Pancreas (tissue), 10 donors: ENCODE measurements at places on chromosomes 12 and 14. TPM values are rescaled to one million over a fixed set of nuclear protein-coding genes. Genes with fewer than 3 reads are reported as not detected.

PLA2G1B gene
- polyA plus RNA-seq: 7,821 TPM

IL31 gene
- polyA plus RNA-seq: not detected

COX8C gene
- not detected for polyA plus RNA-seq

RERG gene
- polyA plus RNA-seq: 6.7 TPM

CLEC14A gene
- 2.9 TPM for polyA plus RNA-seq

CACNA2D4 gene
- 2.0 TPM for polyA plus RNA-seq

- H3K27ac ChIP-seq: no peak overlapping the region
- no peak overlapping the region for H3K4me3 ChIP-seq
- H3K4me1 ChIP-seq: no peaks in the 10 kb centered on the region
- no peaks in the 10 kb centered on the region for H3K36me3 ChIP-seq
- no peak for DNase-seq
Observed at GRCh38 chr14:45698462-45699134, 445.6 kb upstream of the MIS18BP1 start.

DNA sequence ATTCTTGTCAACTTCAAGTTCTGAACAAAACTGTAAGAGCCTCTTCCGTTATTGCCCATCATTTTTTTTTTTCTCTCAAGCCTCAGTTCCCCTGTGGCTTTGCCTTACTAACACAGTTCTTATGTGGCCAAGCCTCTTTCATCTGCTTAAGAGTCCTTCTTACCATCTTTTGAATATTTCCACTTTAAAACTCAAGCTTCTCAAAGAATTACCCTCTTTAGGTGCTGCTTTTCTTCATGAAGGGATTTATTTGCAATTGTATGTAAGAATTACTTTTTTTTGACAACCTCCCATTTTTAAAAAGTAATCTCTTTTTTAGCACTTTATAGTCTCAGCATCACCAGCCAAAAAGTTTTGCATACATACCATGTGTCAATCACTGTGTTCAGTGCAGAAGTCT is 240.2 kb upstream of the RMST start:
- no peaks in the 10 kb centered on the region for H3K4me1 ChIP-seq
- DNase-seq: no peak
- H3K27ac ChIP-seq: no peak overlapping the region
- H3K27me3 ChIP-seq: no peaks in the 10 kb centered on the region
- no peaks in the 10 kb centered on the region for H3K36me3 ChIP-seq

- DNase-seq: no peak
- H3K4me3 ChIP-seq: no peak overlapping the region
- H3K36me3 ChIP-seq: no peaks in the 10 kb centered on the region
- H3K27me3 ChIP-seq: no peaks in the 10 kb centered on the region
- no peaks in the 10 kb centered on the region for H3K4me1 ChIP-seq
- H3K27ac ChIP-seq: no peak overlapping the region
Observed at GRCh38 chr14:49553892-49554291, 32.3 kb downstream of the RPS29 start.

GRCh38 chr14:80621701-80622100 is 319.8 kb downstream of the CEP128 start:
- no peaks in the 10 kb centered on the region for H3K4me1 ChIP-seq
- H3K27me3 ChIP-seq: no peaks in the 10 kb centered on the region
- DNase-seq: no peak
- no peak overlapping the region for H3K27ac ChIP-seq

GRCh38 chr14:20684662-20685456 is 499 bp downstream of the RNASE4 start:
- H3K27ac ChIP-seq: peak overlapping the region; percentile 99
- no peaks in the 10 kb centered on the region for H3K36me3 ChIP-seq
- peak overlapping the region; percentile 54 for H3K4me3 ChIP-seq
- H3K27me3 ChIP-seq: no peaks in the 10 kb centered on the region

DNA sequence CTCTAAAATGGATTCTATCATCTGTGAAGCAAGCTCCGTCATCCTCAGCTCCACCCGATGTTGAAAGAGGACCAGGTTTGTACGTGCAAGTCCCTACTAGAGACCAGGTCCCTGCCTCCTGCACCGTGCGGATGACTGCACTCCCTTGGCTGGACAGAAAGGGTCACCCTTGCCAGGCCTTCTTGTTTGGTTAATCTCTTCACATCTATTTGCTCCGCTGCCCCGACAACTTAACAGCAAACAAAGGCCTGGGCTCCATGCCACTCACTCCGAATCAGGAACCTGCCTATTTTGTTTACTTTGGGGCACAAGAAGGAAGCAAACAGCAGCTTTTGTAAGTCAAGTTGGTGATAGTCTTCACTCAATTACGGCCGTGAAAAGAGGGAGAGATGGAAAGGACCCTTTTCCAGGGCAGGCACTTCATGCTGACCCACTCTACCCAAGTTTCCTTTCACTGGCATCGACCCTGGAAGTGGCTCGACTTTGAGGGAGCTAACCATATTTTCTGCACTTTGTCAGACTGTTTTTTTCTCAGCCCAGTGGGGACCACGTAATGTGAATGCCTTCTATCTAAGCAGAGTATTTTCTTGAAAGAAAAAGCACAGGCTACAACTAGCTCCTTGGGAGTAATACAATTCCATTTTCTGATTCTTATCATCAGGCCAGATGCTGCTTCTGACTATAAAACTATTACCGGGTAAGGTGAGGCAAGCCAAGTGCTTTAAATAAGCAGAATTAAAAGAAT is 202.6 kb downstream of the FOXN3 start:
- H3K27ac ChIP-seq: no peak overlapping the region
- H3K4me3 ChIP-seq: peak overlapping the region; percentile 9
- no peaks in the 10 kb centered on the region for H3K36me3 ChIP-seq
- peak; percentile 85 for DNase-seq
- H3K4me1 ChIP-seq: peaks cover 9% of the 10 kb centered on the region

- no peaks in the 10 kb centered on the region for H3K36me3 ChIP-seq
- H3K27ac ChIP-seq: no peak overlapping the region
- H3K4me1 ChIP-seq: no peaks in the 10 kb centered on the region
- no peak for DNase-seq
Observed at GRCh38 chr12:102571889-102572288, 91.5 kb upstream of the IGF1 start.

- H3K4me3 ChIP-seq: no peak overlapping the region
- H3K27ac ChIP-seq: no peak overlapping the region
- no peaks in the 10 kb centered on the region for H3K4me1 ChIP-seq
- H3K36me3 ChIP-seq: no peaks in the 10 kb centered on the region
- DNase-seq: no peak
Observed at GRCh38 chr14:35261774-35262173, 30.4 kb upstream of the PSMA6 start.

DNA sequence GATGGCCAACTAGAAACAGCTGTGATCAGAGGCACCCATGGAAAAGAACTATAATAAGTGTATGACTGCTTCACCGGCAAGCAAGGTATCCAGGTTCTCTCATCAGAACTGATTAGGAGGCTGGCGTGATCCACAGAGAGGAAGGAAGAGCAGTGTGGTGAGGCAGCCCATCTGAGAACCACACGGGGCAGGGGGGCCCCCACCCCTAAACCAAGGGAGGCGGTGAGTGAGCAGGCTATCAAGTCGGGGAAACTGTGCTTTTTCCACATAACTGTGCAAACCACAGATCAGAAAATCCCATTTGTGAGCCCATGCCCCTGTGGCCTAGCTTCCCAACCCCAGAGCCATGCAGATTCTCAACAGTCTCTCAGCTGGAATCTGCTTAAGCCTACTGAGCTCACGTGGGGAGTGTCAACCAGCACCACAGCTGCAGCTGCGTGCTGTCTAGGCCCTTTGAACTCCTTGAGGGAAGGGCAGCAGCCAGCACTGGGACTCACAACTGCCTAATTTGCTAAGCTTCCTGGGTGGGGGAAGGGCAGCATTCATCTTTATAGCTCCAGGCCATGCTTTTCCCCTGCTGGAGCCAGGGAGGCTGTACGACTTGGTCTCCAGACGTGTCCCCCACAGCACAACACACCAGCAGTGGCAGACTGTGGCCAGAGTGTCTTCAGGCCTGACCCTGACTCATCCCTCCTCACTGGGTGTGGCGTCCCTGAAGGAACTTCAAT is 444.4 kb upstream of the ATP2B1 start:
- no peak overlapping the region for H3K4me3 ChIP-seq
- no peak overlapping the region for H3K27ac ChIP-seq
- H3K4me1 ChIP-seq: no peaks in the 10 kb centered on the region
- H3K36me3 ChIP-seq: no peaks in the 10 kb centered on the region

GRCh38 chr12:21509768-21510167 is 8.2 kb downstream of the GOLT1B start:
- peaks cover 9% of the 10 kb centered on the region for H3K4me1 ChIP-seq
- no peak overlapping the region for H3K27ac ChIP-seq

DNA sequence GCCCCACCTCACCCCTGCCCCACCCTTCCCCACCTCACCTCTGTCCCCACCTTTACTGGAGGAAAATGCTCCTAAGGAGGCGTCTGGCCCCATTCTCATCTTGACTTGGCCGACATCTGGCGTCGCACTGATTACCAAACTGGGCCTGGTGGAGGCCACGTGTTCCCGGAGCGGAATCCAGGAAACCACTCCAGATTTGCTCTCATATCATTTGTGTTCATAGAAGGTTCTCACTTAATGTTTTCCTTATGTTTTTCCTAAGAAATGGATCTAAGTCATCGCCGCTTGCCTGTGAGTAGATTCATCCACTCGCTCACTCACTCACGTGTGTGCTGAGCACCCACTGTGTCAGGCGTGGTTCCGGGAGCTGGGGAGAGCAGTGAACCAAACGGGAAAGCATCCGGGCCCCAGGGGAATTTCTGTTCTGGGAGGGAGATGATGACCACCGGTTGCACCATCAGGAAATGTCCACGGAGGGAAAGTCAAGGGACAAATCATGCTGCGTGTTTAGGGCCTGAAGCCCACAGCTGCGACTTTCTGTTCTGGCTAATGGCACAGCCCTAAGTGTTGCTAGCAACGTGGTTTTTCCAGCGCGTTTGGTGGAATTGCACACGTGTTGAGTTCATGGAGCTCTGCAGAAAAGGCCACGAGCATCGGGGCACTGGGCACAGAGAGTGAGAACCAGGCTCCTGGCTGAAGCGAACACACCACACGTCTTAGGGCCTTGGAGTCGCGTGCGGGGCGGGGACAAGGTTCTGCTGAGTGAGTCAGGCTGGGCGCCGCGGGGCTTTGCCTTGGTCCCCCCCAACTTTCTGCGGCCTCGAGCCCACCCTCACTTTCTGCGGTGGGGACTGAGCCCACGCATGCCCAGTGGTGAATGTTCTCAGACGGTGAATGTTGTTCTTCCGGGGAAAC is 57.7 kb downstream of the ADGRD1 start:
- no peak for DNase-seq
- no peaks in the 10 kb centered on the region for H3K36me3 ChIP-seq
- no peaks in the 10 kb centered on the region for H3K4me1 ChIP-seq
- no peaks in the 10 kb centered on the region for H3K27me3 ChIP-seq

DNA sequence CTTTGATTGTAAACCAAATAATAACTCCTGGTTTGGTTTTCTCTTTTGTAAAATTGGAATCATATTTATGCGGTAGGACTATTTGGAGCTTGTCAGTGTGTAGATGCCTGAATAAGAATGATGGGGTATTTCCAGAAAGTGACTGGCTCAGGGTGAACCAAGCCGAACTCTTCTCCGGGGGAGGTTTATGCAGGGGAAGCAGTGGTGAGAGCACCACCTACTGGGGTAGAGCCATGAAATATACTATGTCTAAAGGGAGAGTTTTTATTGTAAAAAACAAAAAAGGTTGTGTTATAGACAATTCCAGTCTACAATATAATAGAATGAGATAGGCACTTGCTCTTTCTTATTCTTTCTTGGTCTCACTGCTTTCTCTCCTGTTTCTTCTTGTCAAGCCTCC is 222.9 kb upstream of the SLC16A7 start:
- H3K27ac ChIP-seq: no peak overlapping the region
- no peaks in the 10 kb centered on the region for H3K36me3 ChIP-seq

GRCh38 chr12:13702381-13702780 is 279.0 kb downstream of the GRIN2B start:
- H3K27me3 ChIP-seq: no peaks in the 10 kb centered on the region
- no peak for DNase-seq
- H3K4me3 ChIP-seq: no peak overlapping the region
- no peaks in the 10 kb centered on the region for H3K4me1 ChIP-seq
- H3K36me3 ChIP-seq: no peaks in the 10 kb centered on the region
- H3K27ac ChIP-seq: no peak overlapping the region

DNA sequence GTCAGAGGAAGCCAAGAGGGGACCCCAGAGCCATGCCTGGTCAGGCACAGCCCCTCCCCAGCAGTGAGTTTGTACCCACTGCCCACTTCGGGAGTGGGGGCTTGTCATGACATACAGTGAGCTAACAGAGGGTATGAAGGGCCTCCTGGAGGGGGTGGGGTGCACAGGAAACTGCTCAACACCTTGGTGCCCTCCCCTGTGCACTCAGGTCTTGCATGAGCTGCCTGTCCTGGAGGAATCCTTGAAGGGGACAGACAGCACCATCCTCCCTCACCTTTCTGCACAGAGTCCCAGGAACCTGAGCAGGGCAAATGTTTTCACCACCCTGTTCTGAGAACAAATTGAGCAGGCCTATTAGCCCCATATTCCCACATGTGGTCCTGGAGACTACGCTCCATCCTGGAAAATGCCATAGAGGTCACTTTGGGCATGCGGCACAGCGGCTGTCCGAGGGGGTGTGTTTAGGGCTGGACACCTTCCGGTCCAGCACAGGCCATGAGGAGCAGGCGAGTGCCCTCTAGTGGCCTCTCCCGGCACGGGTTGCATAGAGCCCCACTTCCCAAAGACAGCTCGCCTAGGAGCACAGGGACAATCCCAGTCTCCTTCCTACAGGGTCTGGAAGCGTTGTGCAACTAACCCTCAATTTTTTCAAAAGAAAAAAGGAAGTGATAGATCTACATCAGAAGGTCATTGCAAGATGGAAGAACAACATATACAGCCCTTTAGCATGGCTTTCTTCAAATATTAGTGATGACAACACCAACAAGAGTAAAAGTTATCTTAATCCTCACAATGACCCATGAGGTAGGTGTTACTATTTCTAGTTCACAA is 31.9 kb upstream of the ZFP36L1 start:
- DNase-seq: peak; percentile 90
- H3K4me3 ChIP-seq: no peak overlapping the region
- H3K4me1 ChIP-seq: peaks cover 4% of the 10 kb centered on the region
